Eye (tissue), 1 donor: ENCODE measurements at places on chromosomes 3 and 15.

- DNase-seq = no peak
Measured at GRCh38 chr15:78104566-78105475, 12.5 kb downstream of the SH2D7 start.

- DNase-seq = peak; percentile 55
Measured at GRCh38 chr3:154059833-154060232, 61.4 kb upstream of the ARHGEF26 start.

- DNase-seq = no peak
Measured at GRCh38 chr3:5140839-5141238, 18.7 kb downstream of the ARL8B start.

DNA sequence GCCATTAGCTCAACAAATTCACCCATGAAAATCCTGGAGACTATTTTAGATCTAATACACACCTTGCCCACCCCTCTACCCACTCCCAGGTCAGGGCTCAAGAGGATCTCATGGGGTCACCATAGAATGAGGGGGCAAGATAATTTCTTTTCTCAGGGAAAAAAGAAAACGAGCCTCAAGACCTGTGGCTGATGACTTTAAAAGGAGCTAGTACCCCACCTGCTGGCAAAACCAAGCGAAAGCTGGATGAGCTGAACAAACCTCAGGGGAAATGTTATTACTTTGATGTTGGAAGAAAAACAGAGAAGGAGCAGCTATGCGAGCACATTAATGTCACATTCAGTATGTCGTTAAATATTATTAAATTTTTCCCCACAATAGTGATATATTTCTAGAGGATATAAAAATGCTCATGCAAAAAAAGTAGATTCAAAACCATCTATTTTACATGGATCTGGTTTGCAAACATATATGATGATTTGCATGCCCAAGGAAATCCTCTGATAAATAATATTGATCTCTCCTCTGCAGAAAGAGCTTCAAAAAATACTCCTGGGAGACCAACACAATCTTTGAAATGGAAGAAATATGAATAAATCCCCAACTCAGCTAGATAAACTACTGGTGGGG, 37.7 kb downstream of the PLD1 start:
- DNase-seq = peak; percentile 89

DNA sequence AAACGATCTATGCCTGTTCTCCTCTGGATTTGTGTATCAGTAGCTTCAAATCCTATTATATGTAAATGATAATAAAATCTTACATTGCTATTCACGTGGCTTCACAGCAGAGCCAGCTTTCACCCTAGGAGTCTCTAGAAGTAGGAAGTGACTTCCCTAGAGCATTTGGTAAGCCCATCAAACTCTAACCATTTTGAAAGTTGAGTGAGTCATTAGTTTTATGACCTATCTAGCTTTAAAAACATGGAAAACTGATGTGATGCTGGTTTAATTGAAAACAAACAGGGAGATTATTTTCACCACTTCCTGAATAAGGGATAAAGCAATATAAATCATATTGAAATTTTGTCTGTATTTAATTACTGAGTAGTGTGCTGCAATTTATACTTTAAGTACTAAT, 275.2 kb downstream of the EPHA6 start:
- DNase-seq = no peak

GRCh38 chr3:42701371-42702065, 1.1 kb downstream of the HHATL start:
- peak; percentile 77 for DNase-seq

DNA sequence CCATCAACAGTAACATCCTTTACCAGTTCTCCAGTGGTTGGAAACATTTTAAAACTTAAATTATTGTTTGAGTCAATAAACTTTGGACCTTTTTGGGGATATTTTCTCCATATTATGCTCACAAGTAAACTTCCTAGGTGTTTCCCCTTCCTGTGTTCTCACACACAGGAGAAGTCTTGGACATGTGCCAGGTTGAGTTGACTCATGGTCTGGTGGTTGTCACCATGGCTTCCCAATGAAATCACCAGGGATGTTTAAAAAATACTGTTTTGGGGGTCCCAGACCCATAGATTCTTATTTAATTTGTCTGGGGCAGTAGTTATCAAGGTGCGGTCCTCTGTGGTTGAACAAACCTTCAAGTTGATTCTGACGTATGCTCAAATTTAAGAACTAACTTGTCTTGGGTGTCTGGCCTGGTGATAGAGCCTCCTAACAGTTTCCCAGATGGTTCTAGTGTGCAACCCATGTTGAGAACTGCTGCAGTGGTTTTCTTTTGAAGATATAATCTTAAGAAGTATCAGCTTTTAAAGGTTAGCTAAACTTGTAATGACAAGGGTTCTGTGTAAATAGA, 291.8 kb downstream of the EDEM1 start:
- DNase-seq = no peak

DNA sequence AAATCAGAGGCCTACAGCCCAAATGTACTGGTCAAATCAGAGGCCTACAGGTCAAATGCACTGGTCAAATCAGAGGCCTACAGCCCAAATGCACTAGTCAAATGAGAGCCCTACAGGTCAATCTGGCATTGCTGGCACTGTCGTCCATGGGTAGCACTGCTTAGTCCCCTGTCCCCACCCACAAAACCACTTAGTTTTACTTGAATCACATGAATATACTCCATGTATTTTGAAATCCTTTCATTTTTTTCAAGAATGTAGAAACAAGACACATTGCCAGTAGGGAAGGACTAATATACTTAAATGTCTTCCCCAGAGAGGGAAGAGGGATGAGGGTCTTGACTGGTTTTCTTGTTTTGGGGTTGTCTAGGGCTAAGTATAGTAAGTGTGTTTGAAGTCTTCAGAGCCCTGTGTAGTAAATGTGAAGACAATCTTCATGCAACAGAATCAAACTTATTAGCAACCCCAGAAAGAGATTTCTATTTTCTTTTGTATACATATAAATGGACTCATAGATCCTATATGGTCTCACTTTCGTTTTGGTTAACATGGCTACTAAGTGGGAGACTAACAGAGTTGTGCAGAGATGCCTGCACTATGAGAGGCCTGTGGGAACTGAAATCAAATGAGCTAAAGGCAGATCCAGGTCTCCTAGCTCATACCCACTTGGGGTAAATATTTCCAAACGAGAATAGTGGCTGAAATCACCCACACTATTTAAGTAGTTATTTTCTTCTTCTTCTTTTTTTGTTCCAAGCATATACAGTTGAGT, 38.3 kb upstream of the DCUN1D1 start:
- DNase-seq = peak; percentile 26

DNA sequence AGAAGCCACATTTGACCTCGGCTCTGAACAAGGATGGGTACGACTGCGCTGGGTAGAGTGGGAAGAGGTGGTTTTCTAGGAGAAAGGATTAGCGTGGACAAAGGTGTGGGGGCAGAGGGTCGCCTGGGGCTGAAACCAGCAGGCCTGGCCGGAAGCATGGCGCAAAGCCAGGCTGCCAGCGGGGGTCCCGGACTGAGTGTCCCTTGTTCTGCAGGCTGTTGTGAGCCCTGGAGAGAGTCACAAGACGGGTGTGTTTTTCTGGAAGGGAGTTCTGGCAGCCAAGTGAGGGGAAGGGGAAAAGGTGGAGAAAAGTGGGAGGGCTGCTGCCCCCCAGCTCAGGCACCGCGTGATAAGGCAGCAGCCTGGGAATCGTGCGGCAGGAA, 98.5 kb upstream of the MEF2A start:
- DNase-seq = no peak

GRCh38 chr15:38164061-38164460, 88.6 kb upstream of the SPRED1 start:
- DNase-seq = no peak

DNA sequence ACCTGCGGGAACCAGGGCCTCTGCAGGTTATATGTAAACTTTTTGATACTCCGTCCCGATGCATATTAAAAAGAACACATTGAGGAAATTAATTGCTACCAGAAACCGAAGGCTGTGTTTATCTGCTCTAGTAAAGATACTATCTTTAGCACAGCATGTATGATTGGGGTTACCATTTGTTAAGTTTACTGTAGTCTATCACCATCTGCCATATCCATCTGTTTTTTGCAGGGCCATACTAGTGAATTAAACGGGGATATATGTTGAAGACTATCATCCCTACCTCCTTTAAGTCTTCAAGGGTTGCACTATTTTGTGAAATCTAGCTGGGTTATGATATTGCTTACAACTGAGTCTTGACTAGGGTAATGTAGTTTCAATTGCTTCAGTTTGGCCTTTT, 597.0 kb downstream of the SQOR start:
- no peak for DNase-seq

- DNase-seq = no peak
Measured at GRCh38 chr15:100761290-100761935, 118.2 kb upstream of the ALDH1A3 start.

GRCh38 chr3:46663591-46664135, 29.8 kb downstream of the ALS2CL start:
- DNase-seq = peak; percentile 77

DNA sequence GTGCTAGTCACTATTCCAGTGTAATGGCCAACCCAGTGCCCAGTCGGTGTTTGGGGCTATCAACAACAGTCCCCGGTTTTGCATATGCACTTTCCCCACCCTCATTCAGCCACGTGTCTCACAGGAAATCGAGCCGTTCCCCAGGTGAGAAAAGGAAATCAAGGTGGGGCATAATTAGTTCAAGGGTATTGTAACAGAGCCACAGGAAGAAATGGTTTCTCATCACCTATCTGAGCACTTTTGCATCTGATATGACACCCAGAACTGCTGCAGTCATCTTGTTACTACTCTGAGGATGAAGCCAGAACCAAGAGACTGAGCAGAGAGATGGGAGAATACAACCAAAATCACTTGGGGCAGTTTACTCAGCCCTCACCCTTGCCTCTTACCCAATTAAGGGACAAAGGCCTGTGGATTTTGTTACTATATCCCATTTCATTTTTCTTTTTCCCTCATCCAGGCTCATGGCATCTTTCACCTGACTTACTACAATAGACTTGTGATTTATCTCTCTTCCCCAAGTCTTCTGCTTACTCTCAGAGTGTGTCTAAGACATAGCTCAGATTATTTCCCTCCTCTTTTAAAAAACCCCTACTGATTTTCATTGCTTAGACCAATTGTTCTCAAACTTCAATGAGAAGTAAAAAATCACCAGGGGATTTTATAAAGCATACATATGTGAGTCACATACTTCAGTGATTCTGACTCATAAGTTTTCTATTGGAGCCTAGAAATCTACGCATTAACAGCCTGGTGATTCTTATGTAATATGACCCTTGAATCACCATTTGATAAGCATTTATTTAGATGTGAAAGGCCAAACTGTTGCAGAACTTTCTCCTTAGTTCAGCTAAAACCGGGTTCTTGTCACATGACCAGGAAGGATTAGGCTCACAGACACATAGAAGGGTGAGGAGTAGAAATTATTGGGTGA, 40.5 kb downstream of the TRAT1 start:
- no peak for DNase-seq

- DNase-seq = peak; percentile 25
Measured at GRCh38 chr15:83398626-83399025, 48.5 kb upstream of the SH3GL3 start.

GRCh38 chr3:158494673-158495072, 76.3 kb upstream of the MLF1 start:
- DNase-seq = no peak

GRCh38 chr3:177714945-177715344, 517.7 kb upstream of the TBL1XR1 start:
- DNase-seq = no peak

DNA sequence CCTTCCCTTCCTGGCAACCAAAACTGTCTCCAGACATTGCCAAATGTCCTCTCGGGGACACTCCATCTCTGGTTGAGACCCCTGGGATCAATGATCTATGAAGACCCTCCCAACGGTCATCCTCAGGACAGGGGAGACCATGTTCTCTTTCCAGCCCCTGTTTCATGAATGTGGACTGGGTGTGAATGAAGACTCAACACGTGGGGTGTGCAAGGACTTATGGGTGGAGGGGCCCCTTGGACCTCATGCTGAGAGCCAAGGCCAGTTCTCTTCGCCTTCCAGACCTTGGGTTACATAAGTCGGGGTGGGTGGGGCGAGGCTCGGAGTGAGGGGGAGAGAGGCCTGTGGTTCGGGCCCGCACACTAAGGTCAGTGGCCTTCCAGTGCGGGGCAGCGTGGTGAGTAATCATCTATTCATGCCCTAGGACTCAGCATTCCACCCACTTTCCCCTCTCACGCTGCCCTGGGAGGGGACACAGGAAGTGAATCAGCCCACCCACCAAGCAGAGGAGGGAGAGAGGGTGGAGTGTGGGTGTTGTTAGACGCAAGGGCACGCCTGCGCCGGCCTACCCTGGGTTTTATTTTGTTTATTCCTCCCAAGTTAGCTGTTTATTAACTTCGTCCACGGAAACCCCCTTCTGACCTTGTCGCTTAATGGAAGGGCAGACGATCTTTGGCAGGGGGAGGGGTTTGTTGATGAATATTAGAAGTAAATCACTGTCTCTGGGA, 6.7 kb downstream of the PAQR5 start:
- DNase-seq = no peak

DNA sequence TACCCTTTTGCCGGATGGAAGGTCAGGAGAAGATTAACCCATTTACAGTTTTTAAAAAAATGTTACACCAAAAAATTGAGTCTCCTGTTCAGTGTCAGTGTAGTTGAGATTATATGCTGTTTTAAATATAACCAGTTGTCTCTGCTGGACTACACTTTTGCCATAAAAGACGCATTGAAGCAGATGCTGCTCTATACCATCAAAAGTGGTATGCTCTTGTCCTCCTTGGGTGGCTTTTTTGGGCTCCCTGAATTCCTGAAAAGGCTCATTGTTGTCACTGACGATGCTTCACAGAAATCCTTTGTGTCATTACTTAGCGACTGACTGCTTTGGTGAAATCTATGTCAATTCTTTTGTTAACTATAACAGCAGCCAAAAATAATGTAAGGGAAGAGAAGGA, 133.9 kb upstream of the SKOR1 start:
- peak; percentile 73 for DNase-seq

GRCh38 chr3:71162221-71162620, 421.3 kb downstream of the FOXP1 start:
- no peak for DNase-seq

DNA sequence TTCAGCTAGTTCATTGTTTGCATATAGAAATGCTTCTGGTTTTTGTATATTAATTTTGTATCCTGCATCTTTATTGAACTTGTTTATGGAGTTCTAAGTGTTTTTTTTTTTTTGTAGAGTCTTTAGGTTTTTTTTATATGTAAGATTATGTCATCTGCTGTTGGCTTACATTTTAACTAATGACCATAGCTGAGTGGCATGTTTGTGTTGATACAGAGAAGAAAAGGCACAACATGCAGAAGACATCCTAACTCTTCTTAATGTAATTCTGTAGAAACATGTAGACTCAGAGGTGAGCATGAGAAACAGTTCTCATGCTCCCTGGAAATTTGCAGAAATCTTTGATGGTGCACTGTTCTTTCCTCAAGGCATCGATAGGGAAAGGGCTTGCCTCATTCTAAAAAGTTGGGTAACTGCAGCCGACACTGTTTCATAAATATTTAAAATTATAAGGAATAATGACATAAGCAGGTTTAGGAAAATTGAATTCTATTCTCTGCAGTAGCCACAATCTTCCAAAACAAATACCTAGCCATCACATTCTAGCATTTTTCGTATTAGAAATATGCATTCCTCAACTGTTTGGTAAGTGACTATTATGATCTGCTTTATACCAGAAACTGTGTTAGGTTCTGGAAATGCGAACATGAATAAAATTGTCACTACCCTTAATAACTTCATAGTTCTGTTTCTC, 499.6 kb upstream of the KCNMB2 start:
- no peak for DNase-seq

GRCh38 chr3:64488939-64489338, 198.9 kb downstream of the ADAMTS9 start:
- DNase-seq = no peak
